ENCODE measurements at places on chromosomes 1 and 21.

- DNase-seq = peak; percentile 76
These were observed 17.6 kb downstream of the GALNT2 start for GRCh38 chr1:230084408-230085177.

DNA sequence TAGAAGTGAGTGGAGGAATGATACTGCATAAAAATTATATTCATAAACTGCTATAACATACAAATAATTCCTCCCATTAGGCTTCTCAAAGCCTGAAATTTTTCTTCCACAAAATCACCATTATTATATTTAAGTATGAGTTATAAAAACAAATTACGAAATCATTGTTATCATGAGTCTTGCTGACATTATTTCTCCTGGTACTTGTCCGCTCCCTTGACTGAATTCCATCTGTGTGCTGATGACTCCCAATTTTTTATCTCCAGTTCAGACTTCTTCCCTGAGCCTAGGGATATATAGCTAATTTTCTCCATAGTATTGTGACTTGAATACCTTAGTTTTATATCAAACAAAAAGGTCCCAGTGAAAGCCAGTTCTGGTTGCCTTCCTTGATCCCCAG lies 268.2 kb downstream of the HMCN1 start:
- DNase-seq = no peak

GRCh38 chr1:1112237-1112985 lies 3.5 kb downstream of the C1orf159 start:
- no peak for DNase-seq

DNA sequence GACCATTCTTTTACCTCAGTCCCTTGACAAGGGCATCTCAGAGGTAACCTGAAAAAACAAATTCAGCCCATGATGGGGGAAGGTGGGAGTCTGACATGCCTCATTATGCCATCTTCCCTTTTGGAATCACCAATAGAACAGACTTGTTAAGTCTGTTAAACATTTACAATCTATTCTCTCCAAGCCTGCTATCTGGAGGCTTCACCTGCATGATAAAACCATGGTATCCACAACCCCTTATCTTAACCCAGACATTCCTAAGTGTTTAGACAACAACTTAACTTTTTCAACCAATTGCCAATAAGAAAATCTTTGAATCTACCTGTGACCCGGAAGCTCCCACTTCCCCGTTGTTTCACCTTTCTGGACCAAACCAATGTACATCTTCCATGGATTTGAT lies 233.0 kb upstream of the CACYBP start:
- DNase-seq = no peak

- DNase-seq = no peak
These were observed 30.0 kb downstream of the IARS2 start for GRCh38 chr1:220123889-220124288.

DNA sequence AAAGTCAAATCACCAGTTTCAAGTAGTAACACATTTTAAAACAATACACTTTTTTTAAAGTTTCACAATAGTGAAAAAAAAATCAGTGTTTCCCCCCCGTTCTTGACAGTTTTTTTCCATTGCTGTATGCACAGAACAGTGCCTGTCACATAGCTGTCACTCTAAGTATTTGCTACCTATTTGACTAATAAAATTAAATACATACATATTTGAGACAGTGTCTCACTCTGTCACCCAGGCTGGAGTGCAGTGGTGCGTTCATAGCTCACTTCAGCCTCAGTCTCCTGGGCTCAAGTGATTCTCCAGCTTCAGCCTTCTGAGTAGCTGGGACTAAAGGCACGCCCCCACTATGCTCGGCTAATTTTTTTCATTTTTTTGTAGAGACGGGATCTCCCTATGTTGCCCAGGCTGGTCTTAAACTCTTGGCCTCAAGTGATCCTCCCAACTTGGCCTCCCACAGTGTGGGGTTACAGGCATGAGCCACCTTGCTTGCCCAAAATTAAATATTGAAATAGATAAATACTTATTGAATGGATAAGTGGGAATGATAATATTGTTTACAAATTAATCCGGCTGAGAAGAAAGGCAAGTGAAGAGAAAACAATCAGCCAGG lies 12.6 kb upstream of the RHBG start:
- no peak for DNase-seq

DNA sequence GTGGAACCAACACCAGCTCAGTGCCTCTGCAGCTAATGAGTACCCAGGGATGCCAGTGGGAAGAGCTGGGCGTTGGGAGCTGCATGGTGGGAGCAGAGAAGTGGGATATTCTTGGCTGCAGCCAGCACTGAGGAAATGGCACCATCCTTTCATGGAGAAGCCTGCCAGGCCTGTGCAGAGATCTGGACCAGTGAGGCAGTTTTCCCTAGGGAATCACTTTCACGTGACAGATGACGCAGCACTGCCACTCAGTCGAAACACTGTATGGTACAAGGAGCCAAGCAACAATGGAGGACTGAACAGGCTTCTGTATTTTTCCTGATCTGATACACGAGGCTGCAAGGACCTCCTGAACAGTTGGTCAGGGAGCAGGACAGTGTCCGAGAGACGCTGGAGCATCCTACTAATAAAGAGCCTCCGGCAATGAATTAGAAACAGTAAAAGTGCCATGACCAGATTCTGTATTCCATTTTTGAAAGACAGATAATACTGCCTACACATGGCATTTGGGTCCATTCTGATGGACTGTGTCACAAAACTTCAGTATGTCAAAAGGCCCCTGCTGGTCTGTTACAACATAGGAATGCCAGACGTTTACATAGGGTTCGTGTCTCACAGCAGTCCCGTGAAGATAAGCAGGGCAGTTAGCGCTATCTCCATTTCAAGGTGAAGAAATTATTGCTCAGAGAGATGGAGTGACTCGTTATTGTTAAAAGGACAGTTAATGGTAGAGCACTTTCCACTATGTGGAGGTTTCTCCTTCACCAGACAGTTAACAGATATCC lies 44.0 kb upstream of the LMO4 start:
- DNase-seq = no peak

GRCh38 chr21:38853421-38853919 lies 47.7 kb downstream of the ETS2 start:
- DNase-seq = no peak

- no peak for DNase-seq
These were observed 25.1 kb upstream of the HTR1D start for GRCh38 chr1:23242414-23242813.

DNA sequence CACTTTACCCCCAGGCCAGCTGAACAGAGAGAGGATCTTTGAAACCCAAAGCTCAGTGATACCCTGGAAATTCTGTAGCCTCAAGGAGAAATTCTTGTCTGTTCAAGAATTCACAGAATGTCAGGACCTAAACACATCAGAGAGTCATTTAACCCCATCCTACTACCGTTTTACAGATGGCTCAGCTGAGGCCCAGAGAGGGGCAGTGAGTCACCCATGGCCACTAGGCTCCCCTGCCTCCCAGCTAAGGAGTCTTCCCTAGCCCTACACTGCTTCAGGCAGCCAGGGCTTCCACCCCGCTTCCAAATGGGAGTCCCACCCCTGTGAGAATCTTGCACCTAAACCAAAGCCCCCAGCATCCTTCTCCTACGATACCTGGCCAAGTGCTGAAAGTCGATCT lies 28.3 kb downstream of the VWA5B1 start:
- DNase-seq = no peak

- DNase-seq = peak; percentile 92
These were observed 26.5 kb downstream of the TARBP1 start for GRCh38 chr1:234452406-234452965.

GRCh38 chr1:27542463-27543273 lies 52.7 kb upstream of the WASF2 start:
- DNase-seq = peak; percentile 35
